NCI-H1092 treated with DMSO at 0.1 percent for 48 hours (cell line): ENCODE measurements at places on chromosomes 6 and 20.

DNA sequence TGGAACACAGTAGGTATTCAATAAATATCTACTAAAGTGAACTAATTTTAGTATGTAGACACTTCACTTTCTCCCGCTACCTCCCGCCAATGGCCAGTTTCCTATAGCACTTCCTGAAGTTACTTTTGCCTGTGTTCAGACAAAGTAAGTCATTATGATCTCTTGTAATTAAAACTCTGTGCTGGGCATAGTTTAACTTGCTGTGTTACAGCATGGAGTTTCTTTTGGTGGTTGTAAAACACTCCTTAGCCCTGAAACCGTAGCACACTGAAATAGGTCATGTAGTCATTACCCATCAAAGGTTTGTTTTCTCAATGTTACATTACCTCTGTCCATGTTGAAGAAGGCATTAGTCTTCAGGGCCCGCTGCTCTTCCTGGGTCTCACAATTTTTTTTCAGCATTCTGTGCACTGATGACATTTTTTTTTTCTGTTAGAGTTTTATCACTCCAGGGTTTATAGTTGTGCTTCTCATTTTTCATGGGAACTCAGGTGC lies 54.0 kb upstream of the CENPW start:
- DNase-seq = no peak

- DNase-seq = no peak
Measured at GRCh38 chr6:29702519-29703103, 20.6 kb upstream of the HLA-F start.

DNA sequence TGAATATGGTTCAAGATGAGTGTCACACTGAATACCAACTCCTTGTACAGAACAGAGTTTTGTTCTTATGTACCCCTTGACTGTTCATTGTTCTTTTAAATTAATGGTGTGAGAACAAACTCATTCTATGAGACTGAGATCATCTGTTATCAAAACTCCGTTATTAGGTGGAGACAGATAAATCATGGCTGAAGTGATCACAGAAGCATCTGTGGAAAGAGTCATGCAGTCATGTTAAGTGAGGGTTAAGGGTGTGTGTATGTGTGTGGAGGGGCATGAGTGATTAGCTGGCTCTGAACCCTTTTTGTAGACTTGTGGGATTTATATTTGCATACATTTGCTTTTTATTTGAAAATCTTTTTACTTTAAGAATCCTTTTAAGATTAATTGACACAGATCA lies 24.7 kb downstream of the ADGRG6 start:
- no peak for DNase-seq

DNA sequence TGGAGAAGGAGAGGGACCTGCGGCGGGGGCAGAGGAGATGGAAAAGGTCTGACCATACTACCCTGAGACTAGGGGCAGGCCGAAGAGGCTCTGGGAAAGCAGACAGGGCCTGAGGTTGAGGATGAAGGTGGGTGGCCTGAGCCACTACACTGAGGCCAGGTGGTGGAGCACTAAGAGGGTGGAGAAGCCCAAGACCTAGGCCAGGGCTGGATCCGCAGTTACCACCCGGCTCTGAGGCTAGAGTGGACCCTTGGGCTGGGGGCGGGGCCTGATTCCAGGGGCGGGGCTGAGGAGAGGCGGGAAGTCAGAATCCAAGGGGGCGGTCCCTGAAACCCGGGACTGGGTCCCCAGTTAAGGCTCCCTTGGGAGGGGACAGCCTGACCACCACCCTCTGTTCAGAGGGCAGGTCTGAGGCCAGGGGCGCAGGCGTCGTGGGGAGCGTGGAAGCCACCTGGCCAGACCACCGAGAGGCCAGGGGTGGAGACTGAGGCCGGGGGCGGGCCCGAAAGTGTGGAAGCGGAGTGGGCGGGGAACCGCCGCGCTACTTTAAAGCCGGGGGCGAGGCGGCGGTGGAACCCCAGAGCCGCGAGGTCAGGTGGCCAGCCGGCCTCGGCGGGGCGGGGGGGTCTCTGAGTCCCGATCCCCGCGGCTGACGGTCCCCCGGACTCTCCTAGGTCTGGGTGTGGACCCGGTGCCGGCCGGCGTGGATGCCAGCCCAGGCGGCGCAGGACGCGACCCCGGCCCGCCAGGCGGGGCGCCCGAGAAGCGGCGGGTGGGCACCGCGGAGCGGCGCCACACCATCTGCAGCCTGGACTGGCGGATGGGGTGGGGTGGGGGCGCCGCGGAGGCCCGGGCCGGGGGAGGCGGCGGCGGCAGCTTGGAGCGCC lies 8.3 kb downstream of the CCM2L start:
- peak; percentile 75 for DNase-seq

DNA sequence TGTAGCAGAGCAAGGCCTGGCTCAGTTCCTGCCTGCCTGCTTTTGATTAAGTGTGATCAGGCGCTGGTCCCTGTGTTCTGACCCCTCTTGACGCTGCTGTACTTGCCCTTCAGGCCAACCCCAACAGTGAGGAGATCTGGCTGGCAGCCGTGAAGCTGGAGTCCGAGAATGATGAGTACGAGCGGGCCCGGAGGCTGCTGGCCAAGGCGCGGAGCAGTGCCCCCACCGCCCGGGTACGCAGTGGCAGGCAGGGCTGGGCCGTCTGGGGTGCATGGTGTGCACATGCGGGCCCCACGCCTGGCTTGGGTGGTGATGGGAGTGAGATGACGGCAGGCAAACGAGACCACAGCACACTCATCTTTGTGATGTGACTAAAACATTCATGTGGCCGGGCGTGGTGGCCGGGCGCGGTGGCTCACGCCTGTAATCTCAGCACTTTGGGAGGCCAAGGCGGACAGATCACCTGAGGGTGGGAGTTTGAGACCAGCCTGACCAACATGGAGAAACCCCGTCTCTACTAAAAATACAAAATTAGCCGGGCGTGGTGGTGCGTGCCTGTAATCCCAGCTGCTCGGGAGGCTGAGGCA lies 10.1 kb upstream of the C20orf204 start:
- DNase-seq = no peak

DNA sequence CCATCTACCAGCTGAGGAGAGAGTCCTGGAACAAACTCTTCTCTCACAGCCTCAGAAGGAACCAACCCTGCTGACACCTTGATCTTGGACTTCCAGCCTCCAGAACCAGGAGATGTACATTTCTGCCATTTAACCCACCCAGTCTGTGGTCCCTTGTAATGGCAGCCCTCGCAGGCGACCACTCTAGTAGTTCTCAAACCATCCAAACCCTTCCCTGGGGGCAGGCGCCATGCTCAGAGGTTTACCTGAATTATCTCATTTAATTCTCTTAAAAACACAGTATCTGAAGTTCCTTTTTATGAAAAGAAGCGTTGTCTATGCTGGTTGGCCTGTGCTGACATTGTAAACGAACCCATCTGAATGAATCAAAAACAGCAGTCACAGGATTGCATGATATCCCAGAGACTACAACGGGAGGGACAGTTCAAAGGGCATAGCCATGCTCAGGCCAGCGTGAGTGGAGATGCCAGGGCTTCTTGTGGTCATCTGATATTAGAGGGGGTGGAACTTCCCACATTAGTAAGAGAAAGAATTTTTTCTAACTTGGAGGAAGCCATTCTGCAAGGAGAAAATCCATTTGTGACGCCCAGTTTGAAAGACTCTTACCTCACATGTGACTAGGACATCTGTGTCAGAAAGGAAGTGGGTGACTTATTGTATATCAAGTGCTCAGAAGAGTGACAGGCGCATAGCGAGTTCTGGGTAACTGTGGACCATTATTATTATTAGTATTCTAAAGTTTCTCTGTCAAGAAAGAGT lies 17.2 kb upstream of the TAGAP start:
- no peak for DNase-seq

DNA sequence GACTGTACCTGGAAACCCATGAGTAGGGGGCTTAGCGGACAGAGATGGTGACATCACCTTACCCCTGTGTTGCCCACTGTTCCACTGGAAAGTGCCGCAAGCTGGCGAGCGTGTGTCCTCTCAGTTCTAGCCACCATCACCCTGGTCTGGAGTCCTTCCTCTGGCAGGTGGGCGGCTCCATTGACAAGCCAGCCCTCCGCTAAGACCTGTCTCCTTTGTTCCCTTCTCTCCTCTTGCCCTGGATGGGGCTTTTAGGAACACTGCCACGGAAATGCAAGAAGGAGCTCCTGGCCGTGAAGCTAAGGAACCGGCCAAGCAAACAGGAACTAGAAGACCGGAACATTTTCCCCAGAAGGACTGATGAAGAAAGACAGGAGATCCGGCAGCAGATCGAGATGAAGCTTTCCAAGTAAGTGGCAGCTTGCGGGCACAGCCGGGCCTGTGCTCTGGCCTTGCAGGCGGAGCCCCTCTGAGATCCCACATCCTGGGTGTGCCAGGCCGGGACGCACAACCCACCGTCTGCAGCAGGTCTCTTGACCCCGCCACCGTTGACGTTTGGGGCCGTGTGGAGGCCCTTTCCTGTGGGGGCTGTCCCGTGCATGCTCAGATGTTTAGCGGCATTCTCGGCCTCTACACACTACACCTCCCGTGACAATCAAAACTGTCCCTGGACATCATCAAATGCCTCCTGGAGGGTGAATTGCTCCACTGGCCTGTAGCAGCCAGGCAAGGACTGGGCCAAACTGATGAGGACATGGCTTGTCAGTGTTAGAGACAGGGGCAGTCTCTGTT lies 127.5 kb downstream of the SYCP2 start:
- no peak for DNase-seq

DNA sequence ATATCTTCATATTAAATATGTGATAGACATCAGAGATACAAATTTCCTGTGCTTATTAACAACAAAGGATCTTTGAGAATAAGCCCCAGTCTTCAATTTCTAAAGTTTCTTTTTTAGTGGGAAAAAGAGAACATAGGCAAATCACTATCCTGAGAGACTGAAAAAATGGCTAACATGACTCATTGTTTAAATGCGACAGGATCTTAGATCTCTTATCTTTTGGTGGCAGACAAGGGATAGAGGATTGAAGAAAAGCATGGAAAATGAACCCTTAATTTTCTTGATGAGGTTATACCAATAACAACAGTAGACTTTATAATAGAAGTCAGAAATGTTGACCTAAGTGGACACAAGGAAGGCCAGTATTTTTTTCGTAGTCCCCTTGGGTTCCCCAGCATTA lies 178.6 kb upstream of the MAP3K7 start:
- no peak for DNase-seq

DNA sequence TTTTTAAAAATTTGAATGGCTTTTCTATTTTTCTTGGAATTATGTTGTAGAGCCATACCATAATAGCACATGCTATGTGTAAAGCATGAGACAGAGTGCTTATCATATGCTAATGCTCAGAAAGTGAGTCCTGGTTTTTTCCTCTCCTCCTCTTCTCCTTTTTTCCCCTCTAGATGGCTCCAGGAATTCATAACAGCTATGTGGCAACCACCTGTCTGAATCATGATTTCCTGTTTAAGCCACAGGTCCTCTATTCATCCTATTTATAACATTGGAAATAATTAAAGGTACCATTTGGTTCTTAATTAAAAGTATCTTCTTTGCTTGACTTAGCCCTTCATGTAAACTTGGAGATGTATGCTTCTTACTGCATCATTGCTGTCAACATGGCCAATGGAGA lies 260.0 kb upstream of the MAP3K7 start:
- no peak for DNase-seq

- no peak for DNase-seq
Measured at GRCh38 chr6:166950443-166950821, 5.9 kb downstream of the RNASET2 start.

- DNase-seq = no peak
Measured at GRCh38 chr6:68641172-68641571, 6.1 kb downstream of the ADGRB3 start.

GRCh38 chr6:27188061-27188884 lies 59.2 kb upstream of the PRSS16 start:
- no peak for DNase-seq

DNA sequence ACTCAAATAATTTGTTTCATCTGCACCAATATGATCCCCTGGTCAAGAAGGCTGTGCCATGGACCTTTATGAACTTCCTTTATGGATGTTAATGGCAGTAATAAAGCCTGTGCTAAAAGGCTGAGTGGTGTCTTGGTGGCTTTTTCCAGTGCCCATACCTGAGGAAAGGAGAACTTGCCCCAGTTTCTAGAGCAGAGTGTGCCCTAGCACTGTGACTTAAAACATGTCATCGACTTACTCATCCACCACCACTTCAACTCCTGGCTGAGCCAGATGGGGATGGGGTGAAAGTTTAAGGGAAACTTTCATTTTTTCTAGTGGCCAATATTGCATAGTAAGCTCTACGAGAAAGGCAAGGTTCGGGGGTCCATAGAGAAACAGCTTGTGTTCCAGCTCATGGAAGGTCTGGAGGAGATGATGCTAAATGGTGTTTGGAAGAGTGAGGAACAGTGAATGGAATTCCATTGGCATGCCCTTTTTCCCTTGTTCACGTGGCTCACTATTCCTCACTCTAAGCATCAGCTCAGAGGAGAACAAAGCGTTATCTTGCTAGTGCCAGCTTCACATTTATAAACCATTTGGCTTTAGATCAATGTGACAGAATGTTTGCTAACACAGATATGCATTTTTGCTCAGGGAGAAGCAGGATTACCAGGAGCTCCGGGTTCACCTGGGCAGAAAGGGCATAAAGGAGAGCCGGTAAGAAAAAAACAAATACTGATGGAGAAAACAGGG lies 71.2 kb downstream of the COL19A1 start:
- DNase-seq = no peak

DNA sequence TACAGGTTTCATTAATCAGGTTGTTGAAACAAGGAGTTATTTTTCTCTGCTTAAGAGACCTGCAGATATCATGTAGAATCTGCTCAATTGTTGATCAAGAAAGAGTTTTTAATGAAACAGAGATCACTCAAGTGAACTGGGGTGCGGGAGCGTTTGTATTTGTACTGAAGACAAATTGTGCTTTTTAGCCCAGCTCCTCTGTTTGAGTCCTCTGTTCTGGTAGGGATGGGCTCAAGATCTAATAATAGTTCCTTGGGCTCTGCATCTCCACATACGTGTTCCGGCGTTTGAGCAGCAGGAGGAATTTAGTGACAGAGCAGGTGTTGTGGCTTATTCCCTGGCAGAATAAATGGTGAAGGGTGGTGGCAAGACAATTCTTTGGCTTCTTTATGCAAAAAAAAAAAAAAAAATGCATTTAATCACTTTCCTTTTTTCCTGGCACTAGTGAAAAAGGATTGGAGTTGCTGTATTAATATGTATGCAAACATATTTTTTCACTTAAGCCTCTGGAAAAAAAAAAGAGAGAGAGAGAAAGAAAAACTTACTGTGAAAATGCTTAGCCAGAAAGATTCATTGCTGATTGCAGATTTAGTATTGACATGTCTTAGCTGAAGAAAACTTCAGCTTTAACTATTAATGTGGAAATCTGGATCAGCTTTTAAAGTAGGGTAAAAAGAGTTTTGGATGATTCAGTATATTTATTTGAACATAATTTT lies 4.0 kb downstream of the CITED2 start:
- DNase-seq = peak; percentile 8

GRCh38 chr20:41951615-41952014 lies 333.4 kb upstream of the CHD6 start:
- DNase-seq = no peak

GRCh38 chr6:63403725-63404124 lies 83.9 kb upstream of the LGSN start:
- DNase-seq = no peak

GRCh38 chr6:140660295-140660694 lies 1285.8 kb upstream of the CITED2 start:
- DNase-seq = no peak
